Esophagus squamous epithelium (tissue), 5 donors: ENCODE measurements at places on chromosomes 6 and 20. TPM values are rescaled to one million over a fixed set of nuclear protein-coding genes. Genes with fewer than 3 reads are reported as not detected.

DNA sequence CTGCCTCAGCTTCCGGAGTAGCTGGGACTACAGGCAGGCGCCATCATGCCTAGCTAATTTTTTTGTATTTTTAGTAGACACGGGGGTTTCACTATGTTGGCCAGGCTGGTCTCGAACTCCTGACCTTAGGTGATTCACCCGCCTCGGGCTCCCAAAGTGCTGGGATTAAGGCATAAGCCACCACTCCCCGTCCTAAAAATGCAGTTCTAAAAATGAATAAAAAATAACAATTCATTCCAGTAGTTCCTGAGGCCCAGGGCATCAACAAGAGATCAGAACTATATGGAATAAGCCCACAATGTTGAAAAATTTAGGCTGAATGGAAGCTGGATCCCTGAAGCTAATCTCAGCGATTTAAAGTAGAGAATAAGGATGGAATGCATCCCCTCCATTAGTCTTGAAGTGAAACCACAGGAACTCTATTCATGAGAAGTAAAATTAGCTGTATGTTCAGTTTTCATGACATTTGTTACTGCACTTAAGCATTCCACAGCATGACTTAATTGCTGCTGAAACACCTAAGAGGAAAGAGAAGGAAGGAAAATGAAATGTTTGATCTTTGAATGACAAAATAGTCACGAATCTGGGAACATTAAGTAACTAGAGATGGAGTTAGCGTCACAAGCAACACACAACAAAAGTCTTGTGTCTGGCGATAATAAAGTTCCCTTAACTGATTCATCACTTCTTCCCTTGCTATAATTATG lies 80.4 kb upstream of the RIPOR2 start:
- H3K27me3 ChIP-seq, result no peaks in the 10 kb centered on the region
- no peak for DNase-seq
- peak overlapping the region; percentile 64 for H3K27ac ChIP-seq
- H3K4me1 ChIP-seq, result peaks cover 23% of the 10 kb centered on the region
- no peaks in the 10 kb centered on the region for H3K36me3 ChIP-seq

GRCh38 chr6:148136586-148136985 lies 206.1 kb upstream of the SASH1 start:
- H3K36me3 ChIP-seq, result no peaks in the 10 kb centered on the region
- no peak overlapping the region for H3K4me3 ChIP-seq
- no peak overlapping the region for H3K27ac ChIP-seq
- DNase-seq, result no peak

DNA sequence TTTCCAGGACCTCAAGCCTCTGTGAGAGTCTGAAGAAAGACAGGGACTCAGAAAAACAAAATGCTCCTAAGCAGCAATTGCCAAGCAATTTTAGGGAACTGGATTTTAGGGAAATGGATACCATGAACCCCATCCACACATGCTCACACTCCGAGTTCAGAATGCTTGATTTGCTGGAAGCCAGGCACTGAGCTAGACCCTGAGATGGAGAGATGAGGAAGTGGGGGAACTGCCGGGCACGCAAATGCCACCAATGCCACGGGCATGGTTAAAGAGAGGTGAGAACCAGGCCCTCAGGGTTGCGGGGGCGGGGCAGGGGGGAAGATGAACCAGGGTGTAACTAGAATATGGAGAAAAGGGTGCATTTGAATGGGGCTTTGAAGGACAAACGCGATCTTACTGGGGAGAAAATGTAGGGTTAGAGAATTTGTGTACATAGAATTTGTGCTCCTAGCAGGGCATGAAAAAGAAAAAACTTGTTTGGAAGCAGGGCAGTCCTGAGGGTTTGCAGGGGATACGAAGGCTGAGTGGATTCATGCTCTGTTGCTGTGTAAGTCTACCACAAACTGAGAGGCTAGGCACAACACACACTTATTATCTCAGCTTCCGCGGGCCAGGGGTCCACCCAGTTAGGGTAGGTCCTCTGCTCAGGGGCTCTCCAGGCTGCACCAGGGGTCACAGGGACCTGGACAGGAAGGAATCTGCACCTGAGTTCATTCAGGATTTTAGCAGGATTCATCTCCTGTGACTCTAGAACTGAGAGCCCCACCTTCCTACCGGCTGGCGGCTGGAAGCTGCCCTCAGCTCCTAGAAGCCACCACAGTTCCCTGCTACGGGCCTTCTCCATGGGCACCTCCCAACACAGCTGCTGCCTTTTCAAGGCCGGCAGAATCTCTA lies 108.0 kb downstream of the SNX5 start:
- DNase-seq, result no peak
- no peaks in the 10 kb centered on the region for H3K27me3 ChIP-seq
- no peak overlapping the region for H3K4me3 ChIP-seq
- H3K36me3 ChIP-seq, result no peaks in the 10 kb centered on the region
- no peak overlapping the region for H3K27ac ChIP-seq

GRCh38 chr6:26032340-26033084 lies 54.7 kb upstream of the HFE start:
- peaks cover 14% of the 10 kb centered on the region for H3K4me1 ChIP-seq
- peak overlapping the region; percentile 70 for H3K4me3 ChIP-seq
- no peaks in the 10 kb centered on the region for H3K36me3 ChIP-seq
- DNase-seq, result no peak

SYTL3 gene
- 1.6 TPM for total RNA-seq

DNA sequence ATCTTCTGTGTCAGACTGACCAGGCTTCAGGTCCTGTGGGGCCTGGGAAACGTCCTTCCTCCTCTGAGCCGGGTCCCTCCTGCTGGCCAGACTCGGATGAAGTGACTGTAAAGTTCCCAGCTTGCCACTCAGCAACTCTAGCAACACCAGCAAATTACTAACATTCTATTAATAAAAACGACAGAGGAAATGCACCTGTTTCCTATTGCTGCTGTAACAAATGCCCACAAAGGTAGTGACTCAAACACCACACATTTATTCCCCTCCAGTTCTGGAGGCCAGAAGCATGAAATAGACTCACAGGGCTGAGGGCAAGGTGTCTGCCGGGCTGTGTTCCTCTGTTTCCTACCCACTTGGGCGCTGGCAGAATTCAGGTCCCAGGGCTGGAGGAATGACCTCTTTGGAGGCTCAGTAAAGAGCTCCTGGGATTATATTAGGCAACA lies 48.8 kb downstream of the CTCFL start:
- H3K27ac ChIP-seq, result no peak overlapping the region
- H3K27me3 ChIP-seq, result no peaks in the 10 kb centered on the region
- no peak overlapping the region for H3K4me3 ChIP-seq
- DNase-seq, result no peak
- peaks cover 3% of the 10 kb centered on the region for H3K4me1 ChIP-seq

DNA sequence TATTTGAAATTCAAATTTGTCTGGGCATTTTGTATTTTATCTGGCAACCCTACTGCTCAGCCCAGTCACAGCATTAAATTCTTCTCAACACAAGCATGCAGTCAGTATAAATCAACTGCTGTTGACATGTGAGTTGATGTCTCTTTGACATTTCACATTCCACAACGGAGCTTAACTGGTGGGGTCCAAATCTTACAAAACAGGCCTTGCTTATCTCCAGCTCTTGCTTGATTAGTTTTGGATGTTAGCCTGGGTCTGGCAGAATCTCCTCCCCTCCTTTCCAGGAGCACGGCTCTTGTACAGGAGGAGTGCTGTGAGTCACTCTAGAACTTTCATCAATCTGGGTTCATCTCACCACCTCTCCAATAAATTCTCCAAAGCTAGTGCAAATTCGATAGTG lies 80.8 kb upstream of the PHACTR1 start:
- no peak for DNase-seq
- no peak overlapping the region for H3K4me3 ChIP-seq
- H3K36me3 ChIP-seq, result no peaks in the 10 kb centered on the region
- H3K27ac ChIP-seq, result no peak overlapping the region

GTSF1L gene
- total RNA-seq, result not detected

DNA sequence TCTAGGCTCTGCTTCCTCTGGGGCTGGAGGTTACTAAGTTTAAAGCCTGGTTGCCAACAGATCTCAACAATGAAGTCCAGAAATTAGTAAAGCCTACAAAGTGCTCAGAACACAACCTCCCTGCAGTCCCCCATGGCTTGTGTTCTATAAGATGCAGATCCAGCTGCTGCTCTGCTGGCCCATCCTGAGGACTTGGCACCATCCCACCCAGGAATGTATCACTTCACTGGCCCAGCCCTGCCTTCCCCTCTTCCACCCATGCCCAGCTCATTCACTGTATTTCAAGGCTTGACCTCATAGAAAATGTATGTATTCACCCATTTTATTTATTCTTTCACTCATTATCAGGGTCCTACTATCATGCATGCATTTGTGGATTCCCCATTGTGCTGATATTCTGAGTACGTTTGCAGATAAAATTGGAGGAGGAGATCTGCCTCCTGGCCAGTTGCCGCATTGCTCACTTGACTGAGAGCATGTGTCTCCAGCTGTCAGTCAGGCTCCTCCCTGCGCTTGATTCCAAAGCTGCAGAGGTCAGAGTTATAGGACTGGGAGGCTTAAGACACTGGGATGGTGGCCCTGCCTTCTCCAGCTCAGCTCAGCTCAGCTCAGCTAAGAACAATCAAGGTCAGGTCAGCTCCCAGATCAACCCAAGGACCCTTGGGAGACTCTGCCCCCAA lies 104.8 kb downstream of the MAFB start:
- no peak overlapping the region for H3K27ac ChIP-seq
- H3K4me3 ChIP-seq, result no peak overlapping the region
- H3K4me1 ChIP-seq, result no peaks in the 10 kb centered on the region
- DNase-seq, result no peak

GRCh38 chr6:149140137-149140909 lies 177.2 kb upstream of the TAB2 start:
- no peaks in the 10 kb centered on the region for H3K36me3 ChIP-seq
- DNase-seq, result no peak
- no peaks in the 10 kb centered on the region for H3K27me3 ChIP-seq
- H3K4me1 ChIP-seq, result no peaks in the 10 kb centered on the region

- no peak overlapping the region for H3K4me3 ChIP-seq
- peaks cover 6% of the 10 kb centered on the region for H3K4me1 ChIP-seq
- no peak overlapping the region for H3K27ac ChIP-seq
- no peaks in the 10 kb centered on the region for H3K27me3 ChIP-seq
- no peak for DNase-seq
Observed at GRCh38 chr6:36865835-36866234, 8.8 kb downstream of the PPIL1 start.

BTNL2 gene
- not detected for total RNA-seq

PNLDC1 gene
- not detected for total RNA-seq

TMEM217 gene
- 4.7 TPM for total RNA-seq

GRCh38 chr6:41190791-41191190 lies 10.2 kb downstream of the TREML2 start:
- no peaks in the 10 kb centered on the region for H3K36me3 ChIP-seq
- no peak for DNase-seq
- no peak overlapping the region for H3K4me3 ChIP-seq
- H3K4me1 ChIP-seq, result no peaks in the 10 kb centered on the region

GRCh38 chr6:127690092-127690491 lies 113.1 kb downstream of the C6orf58 start:
- DNase-seq, result no peak
- no peaks in the 10 kb centered on the region for H3K4me1 ChIP-seq
- no peaks in the 10 kb centered on the region for H3K27me3 ChIP-seq
- H3K36me3 ChIP-seq, result no peaks in the 10 kb centered on the region
- no peak overlapping the region for H3K4me3 ChIP-seq

GRCh38 chr6:163341224-163342061 lies 73.1 kb upstream of the QKI start:
- peaks cover 8% of the 10 kb centered on the region for H3K4me1 ChIP-seq
- H3K27ac ChIP-seq, result no peak overlapping the region
- no peak for DNase-seq

RIN2 gene
- total RNA-seq, result 58.9 TPM

- H3K36me3 ChIP-seq, result no peaks in the 10 kb centered on the region
- DNase-seq, result no peak
- no peaks in the 10 kb centered on the region for H3K27me3 ChIP-seq
- H3K27ac ChIP-seq, result no peak overlapping the region
Observed at GRCh38 chr6:165728216-165728615, 65.2 kb upstream of the PDE10A start.

DNA sequence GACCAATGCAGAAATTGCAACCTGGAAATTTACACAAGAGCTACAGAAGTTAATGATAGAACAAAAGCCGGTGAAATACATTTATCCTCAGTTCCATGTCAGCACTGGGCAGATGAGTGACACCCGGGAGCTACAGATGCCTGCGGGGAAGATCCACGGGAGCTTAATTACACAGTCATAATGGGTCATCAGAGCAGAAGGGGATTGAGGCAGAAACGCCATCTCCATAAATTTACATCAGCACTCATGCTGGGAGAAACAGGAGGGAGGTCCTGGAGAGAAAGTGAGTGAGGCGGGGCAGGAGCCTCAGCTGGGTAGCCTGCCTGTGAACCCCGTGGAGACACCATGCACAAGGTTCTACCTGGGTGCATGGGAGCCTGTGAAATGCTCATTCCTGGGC lies 37.6 kb upstream of the CST7 start:
- H3K36me3 ChIP-seq, result no peaks in the 10 kb centered on the region
- no peak overlapping the region for H3K4me3 ChIP-seq
- no peak for DNase-seq
- no peaks in the 10 kb centered on the region for H3K4me1 ChIP-seq
- no peaks in the 10 kb centered on the region for H3K27me3 ChIP-seq
- no peak overlapping the region for H3K27ac ChIP-seq

- no peaks in the 10 kb centered on the region for H3K36me3 ChIP-seq
- no peak overlapping the region for H3K4me3 ChIP-seq
- no peaks in the 10 kb centered on the region for H3K27me3 ChIP-seq
Observed at GRCh38 chr6:54267798-54268197, 40.4 kb upstream of the TINAG start.

GRCh38 chr6:5729813-5730517 lies 276.8 kb downstream of the NRN1 start:
- H3K4me1 ChIP-seq, result peaks cover 26% of the 10 kb centered on the region
- H3K36me3 ChIP-seq, result no peaks in the 10 kb centered on the region
- peak overlapping the region; percentile 21 for H3K27ac ChIP-seq
- DNase-seq, result no peak
- no peaks in the 10 kb centered on the region for H3K27me3 ChIP-seq

DNA sequence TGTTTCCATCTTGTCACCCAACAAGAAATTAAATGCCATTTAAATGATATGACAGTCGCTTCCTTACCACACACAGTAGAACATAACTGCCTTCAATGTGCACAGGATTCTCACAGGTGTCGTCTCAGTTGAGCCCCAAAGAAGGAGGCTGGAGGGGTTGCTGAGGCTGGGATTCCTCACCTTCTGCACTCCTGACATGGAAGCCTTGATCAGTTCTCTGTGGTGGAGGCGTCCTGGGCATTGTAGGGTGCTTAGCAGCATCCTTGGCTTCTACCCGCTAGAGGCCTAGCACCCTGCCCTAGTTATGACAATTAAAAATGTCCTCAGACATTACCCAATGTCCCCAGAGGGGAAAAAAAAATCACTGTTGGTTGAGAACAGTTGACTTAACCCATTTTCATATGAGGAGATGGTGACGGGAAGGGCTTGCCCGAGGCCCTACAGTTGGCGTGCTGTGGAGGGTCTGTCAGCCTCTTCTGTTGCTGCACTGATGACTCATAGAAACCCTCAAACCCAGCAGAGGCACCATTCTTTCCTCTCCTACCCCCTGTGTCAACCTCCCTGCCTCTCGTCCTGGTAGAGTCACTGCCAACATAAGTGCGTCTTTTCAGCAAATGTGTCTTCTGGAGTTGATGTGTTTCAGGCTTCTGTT lies 19.3 kb upstream of the ZNF831 start:
- no peaks in the 10 kb centered on the region for H3K36me3 ChIP-seq
- no peaks in the 10 kb centered on the region for H3K4me1 ChIP-seq
- no peak for DNase-seq
- no peak overlapping the region for H3K4me3 ChIP-seq

PEX7 gene
- total RNA-seq, result 11.3 TPM

GRCh38 chr20:31440012-31440659 lies at the start of gene DEFB123:
Gene DEFB123, plus strand, starts transcription at chr20:31440632. Its CDS starts 67 bp downstream, at chr20:31440699.
- no peaks in the 10 kb centered on the region for H3K27me3 ChIP-seq
- no peak within 1 kb of the TSS for H3K4me3 ChIP-seq
- H3K36me3 ChIP-seq, result no peaks in the 10 kb centered on the region
- no peak within 1 kb of the TSS for H3K27ac ChIP-seq
